AG08396 (cell line): ENCODE measurements at places on chromosomes 4 and X.
A peak's percentile ranks its signal among the peaks of the same experiment; 100 is the strongest.

GRCh38 chrX:109739625-109740432 is 6.8 kb upstream of the ACSL4 start:
- DNase-seq, result peak; percentile 22

GRCh38 chr4:32342054-32342453 is 1621.9 kb downstream of the PCDH7 start:
- DNase-seq, result no peak

DNA sequence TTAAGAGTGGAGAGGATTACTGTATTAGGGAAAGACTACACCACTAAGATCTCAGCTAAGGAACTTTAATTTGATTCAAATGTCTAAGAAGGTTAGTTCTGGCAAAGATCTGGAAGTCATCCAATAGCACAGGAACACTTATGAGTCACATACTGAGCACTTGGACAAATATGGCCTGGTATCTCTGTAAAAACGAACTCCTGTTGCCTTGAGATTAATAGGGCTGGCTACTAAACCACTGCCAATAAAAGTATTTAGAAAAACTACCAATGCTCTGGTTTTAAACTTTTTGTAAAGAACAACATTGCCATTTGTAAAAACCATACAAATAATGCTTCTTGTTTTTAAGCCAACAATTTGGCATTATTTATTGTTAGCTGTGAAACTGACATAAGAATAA is 70.5 kb downstream of the SEC24D start:
- DNase-seq, result peak; percentile 76

GRCh38 chr4:1753697-1754311 is 32.5 kb downstream of the TACC3 start:
- DNase-seq, result no peak

DNA sequence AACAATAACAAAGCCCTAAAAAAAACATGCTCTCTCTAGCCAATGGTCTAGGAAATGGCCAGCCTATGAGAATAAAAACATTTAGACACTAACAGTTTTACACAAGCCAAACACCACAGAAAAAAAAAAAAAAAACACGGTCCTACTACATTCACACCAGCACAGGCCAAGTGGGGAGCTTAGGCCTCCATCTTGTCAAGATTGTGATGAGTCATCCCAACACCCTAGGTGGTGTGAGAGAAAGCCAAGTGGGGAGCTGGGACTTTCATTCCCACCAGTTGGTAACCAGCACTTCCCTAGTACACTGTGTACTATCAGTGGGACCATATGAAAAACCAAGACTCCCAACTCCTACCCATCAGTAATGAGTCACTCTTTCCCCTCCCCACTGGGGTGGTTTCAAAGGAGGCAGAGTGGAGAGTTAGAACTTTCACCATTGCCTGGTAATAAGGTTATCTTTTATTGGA is 95.6 kb downstream of the ADAMTS3 start:
- DNase-seq, result no peak

DNA sequence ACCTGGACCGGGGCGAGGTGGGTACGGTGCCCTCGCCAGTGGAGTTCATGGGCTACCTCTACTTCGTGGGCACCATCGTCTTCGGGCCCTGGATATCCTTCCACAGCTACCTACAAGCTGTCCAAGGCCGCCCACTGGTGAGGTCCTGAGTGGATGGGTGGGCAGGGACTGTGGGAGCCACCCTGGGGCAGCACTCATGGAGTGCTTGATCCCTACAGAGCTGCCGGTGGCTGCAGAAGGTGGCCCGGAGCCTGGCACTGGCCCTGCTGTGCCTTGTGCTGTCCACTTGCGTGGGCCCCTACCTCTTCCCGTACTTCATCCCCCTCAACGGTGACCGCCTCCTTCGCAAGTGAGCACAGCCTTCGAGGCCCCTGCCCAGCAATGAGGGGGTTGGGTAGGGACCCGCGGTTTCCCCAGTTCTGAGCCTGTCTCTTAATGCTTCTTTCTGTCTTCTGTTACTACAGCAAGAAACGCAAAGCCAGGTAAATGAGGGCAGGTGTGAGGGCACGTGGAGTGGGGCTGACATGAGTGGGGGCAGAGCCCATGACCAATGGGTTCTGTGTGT is 3.7 kb downstream of the PORCN start:
- DNase-seq, result no peak

DNA sequence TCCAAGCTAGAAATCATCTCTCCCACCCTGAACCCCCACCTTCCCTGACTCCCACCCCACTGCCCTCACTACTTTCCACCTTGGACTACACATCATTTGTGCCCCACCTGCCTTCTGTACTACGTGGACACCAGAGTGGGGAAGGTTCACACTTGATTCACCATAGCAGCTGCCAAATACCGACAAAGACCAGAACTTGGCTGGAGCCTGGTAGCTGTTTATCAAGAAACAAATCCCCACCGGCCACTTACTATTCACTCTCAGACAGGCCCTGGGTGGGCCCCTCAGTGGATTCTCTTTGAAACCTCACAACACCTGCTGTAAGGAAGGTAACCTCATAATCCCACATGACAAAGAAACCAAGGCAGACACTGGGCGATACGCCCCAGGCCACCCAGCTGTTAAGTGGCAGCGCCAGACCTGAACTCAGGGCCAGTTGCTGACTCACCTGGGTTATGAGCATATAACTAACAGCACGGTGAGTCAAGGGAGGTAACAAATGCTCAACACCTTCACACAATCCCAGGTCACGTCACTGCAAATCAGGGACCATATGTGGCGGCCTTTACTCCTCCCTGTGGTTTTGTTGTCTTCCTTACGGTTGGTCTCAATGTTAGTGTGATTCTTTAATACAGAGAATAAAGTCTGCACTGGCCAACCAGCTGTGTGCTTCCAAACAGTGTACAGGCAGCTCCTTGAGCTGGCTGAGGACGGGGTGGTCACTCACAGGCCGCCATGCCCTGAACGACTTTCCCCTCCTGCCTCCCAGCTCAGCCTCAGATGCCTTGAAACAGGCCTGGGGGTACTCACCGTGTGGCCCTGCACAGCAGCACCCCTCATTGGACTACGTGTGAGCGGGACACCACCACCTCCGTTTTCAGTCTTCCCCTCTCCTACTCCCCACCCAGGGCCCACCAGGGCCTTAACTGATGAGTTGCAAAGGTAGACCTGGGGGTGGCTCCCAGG is 7.5 kb downstream of the WDR1 start:
- no peak for DNase-seq

- no peak for DNase-seq
These were observed 38.6 kb downstream of the HTRA3 start for GRCh38 chr4:8308144-8308543.

- DNase-seq, result no peak
These were observed 66.6 kb downstream of the FREM3 start for GRCh38 chr4:143633833-143634232.

DNA sequence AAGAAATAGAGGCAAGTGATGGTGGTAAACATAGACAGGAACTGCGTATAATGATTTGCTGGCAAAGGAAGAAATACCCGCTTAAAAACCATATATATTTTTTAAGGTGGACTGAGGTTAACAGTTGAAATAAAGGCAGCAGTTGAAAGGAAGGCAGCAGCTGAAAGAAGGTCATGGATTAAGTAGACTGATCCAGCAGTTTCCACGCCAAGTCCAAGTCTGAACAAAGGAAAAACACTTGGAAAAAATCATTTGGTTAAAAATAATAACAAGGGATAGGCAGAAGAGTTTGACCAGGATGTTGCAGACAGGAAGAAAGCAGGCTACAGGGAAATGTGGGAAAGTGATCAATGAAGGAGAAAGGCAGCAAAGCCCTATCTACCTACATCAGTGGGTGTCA is 93.6 kb downstream of the AMELX start:
- no peak for DNase-seq

GRCh38 chr4:137226900-137227299 is 305.4 kb downstream of the PCDH18 start:
- no peak for DNase-seq

GRCh38 chr4:40992472-40993295 is 221.7 kb downstream of the APBB2 start:
- DNase-seq, result peak; percentile 24

DNA sequence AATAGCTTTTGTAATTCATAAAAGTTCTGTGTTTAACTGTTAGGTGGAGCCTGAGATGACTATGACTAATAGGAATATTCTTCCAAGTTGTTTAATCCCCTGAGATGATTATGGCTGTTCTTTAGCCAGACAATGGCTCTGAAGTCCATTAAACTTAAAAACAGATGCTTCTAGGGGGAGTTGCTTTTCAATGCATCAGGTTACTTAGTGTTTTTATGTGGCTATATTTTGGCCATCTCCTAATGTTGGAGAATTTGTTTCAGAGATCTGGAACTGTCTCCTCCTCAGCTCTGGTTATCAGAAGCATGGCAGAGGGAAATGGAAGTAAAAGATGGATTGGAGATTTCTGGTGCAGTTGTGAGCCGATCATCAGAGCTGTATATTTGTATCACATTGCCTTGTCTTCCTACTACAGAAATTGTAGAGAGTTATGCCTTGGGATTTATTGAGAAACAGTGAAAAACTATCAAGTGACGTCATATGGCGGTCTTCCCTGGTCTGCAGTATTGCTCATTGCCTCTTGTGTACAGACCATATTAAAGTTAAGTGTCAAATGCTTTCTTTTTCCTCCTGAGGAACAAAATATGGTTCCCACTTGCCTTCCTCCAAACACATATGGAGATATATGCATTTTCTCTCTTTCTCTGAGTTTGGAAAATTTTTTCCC is 29.8 kb downstream of the SGMS2 start:
- no peak for DNase-seq

GRCh38 chr4:139921429-139922184 is 232.4 kb downstream of the MAML3 start:
- no peak for DNase-seq

DNA sequence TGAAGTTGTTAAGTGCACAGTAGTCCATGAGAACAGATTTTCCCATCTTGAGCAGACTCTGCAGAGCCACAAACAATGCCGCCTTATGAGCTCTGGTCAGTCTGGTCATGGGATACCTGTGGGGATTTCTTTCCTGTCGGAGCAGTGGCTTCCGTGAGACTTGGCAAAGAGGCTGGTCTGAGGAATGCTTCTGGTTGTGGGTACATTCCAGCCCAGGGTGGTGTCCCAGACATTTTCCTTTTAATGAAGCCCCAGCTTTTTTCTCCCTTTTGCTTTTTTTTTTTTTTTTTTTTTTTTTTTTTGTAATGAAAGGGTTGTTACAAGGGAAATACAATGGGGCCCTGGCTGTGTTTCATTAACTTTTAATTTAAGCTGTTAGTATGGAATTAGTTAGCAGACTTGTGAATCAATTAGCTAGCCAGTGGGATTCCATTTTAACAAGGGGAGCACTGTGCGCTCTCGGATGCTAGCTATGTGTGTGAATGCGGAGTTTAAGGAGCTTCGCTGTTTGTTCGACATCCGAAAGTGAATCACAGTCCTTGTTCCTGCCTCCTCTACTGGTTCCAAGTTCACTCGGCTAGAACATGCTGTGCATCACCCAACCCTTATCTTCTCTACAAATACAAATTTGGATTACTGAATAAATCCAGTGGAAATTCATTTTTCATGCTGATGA is 225.1 kb downstream of the CBR4 start:
- DNase-seq, result no peak

GRCh38 chrX:545452-545885 is 85.1 kb upstream of the SHOX start:
- DNase-seq, result no peak

DNA sequence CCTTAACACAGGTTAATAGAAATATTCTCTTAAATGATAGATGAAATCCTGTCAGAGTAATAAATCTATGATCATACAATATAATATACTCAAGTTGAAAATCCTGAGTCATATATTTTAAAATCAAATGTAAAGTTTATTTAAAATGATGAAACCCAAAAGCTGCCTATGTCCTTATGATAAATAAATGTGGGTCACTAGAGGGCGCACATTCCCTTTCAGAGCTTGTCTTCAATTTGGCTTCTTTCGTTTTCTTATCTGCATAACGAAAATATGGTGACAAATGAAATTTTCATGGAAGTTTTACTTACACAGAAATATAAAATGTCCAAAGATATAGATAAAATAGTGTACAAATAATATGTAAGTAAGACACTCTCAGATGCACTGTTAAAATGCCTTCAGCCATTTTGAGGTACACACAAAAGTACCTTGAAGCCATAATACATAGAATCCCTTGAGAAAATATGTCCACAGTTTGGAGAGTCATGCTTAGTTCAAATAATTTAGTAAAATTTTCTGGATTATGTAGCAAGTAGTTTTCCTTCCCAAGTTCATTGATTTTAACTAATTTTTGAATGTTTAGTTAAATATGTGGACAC is 680.4 kb downstream of the DMD start:
- DNase-seq, result peak; percentile 5

- DNase-seq, result no peak
These were observed 1.1 kb downstream of the SGCB start for GRCh38 chr4:52036886-52037530.

DNA sequence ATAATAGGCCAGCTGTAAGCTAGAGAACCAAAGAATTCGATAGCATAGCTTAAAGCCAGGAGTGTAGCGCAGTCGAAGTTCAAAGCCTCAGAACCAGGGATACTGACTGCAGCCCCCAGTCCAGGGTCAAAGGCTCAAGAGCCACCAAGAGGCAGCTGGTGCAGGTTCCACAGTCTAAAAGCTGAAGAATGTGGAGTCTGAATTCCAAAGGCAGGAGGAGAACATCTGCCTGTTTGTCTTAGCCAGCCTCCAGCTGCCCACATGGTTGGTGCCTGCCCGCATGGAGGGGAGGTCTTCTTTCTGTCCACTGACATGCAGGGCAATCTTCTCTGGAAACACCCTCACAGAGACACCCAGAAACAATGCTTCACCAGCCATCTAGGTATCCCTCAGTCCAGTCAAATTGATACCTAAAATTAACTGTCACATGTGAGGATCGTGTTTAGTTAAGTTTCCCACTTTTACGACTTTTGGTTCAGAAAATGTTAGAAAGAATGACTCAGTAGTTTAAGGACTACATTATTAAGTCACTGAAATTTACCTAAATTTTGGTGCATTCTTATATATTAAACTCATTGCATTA is 52.8 kb upstream of the RHOH start:
- DNase-seq, result no peak
